ENCODE measurements at places on chromosomes 2 and 18. TPM values are rescaled to one million over a fixed set of nuclear protein-coding genes. Genes with fewer than 3 reads are reported as not detected.

Gene SH2D6
- polyA plus RNA-seq: 0.27 TPM

Gene FER1L5
- 1.3 TPM for polyA plus RNA-seq

Gene GPR35
- polyA plus RNA-seq: 3.0 TPM

Gene TMEM182
- polyA plus RNA-seq: 7.5 TPM

Gene C2orf81
- 4.6 TPM for polyA plus RNA-seq

Data from left renal pelvis (tissue), 4 donors.